ENCODE measurements at places on chromosomes 1 and 21.

DNA sequence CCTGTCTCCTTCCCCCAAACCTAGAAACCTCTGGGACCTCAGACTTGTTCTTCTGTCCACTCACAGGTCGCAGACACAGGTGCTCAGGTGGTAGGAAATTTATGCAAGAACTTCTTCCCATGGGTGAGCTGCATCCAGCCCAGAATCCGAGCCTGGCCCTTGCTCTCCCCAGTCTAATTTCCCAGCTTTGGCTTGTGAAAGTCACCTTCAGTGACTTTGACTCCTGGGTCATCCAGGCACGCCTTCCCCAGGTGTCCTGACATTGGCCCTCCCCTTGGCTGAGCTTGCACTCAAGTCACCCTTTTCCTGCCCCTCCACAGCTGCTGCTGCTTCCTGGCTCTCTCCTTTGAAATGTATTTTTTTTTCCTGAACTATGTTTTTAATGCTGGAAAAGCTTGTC is 6.6 kb downstream of the IPO13 start:
- no peak for DNase-seq

GRCh38 chr1:160307118-160307791 is 22.3 kb upstream of the PEX19 start:
- DNase-seq: peak; percentile 78

- DNase-seq: no peak
These were observed 107.9 kb downstream of the S1PR1 start for GRCh38 chr1:101344745-101345144.

- DNase-seq: no peak
These were observed 18.7 kb upstream of the TRAF3IP3 start for GRCh38 chr1:209737118-209737505.

GRCh38 chr1:27603309-27603680 is 649 bp downstream of the AHDC1 start:
- DNase-seq: peak; percentile 85

DNA sequence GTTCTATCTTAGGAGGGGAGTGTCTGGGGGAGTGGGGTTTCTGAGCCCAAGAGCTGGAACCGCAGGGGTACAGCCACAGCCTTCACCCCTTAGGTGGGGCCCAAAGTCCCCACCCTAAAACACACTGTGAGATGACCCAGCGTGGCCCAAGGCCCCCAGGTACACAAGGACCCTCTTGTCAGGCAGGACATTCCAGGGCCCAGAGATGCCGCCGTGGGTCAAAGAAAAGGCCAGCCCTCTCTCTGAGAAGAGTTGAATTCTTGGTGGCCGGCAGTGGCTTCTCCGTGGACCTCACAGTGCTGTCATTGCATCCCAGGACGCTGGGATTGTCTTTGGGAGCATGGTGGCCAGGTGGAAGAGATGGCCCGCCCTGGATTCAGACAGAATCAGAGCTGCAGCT is 176.3 kb upstream of the C1orf174 start:
- DNase-seq: peak; percentile 17

- DNase-seq: no peak
These were observed 137.4 kb downstream of the SYT2 start for GRCh38 chr1:202572867-202573266.

DNA sequence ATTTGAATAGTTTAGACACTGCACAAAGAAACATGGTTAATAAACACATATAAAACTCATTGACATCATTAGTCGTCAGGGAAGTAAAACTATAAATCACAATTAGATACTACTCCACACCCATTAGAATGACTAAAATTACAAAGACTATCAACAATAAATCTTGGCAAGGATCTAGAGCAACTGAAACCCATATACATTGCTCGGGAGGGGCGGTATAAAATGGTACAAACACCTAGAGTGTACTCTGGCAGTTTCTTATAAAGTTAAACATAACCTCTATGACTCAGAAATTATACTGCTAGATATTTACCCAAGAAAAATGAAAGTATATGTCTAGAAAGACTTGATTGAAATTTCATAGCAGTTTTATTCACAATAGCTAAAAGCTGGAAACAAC is 434.2 kb downstream of the RWDD3 start:
- DNase-seq: no peak

DNA sequence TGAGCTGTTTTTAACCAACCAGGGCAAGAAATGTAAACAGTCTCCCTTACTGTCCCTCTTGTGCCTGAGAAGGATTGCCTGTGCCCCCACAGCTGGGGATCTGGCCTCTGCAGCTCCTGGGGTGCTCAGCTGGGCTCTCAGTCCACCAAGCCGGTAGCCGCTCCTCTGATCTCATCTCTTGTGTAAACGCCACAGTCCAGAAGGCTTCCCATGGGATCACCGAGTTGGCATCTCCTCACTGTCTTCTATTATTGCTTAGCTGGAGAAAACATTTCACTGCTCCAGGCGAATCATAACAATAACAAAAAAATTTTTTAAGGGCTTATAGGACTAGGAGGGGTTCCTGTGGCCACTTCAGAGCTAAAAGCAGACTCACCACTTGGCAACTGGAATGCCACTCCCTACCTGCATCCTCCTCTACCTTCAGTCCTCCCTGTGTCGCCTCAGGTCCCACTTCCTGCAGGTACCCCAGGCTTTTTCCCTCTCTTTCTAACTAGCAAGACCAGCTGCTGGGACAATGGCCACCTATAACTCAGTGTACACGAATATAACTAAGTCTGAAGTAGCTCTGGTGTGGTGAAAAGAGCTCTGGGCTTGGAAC is 75.8 kb downstream of the ATP1A1 start:
- DNase-seq: no peak

DNA sequence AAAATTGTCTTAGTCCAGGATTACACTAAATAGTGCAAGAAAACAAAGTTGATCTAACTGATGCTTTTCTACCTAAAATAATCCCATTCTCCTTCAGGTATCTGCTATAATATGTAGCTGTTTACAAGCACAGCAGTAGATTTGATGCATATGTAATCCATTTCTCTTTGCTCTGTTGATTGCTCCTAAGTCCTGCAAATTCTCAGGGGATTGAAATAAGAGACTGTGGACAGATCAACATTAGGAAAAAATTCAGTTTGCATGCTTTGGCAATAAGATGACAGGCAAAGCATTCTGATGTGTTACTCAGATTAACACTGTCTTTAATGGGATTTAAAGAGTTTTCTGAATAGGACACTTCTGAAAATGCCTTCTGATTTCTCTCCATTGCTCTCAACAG is 34.7 kb downstream of the RNF11 start:
- DNase-seq: no peak

GRCh38 chr1:28663871-28664470 is 4.6 kb upstream of the GMEB1 start:
- peak; percentile 29 for DNase-seq

- no peak for DNase-seq
These were observed 49.1 kb downstream of the ERI3 start for GRCh38 chr1:44305962-44306422.

DNA sequence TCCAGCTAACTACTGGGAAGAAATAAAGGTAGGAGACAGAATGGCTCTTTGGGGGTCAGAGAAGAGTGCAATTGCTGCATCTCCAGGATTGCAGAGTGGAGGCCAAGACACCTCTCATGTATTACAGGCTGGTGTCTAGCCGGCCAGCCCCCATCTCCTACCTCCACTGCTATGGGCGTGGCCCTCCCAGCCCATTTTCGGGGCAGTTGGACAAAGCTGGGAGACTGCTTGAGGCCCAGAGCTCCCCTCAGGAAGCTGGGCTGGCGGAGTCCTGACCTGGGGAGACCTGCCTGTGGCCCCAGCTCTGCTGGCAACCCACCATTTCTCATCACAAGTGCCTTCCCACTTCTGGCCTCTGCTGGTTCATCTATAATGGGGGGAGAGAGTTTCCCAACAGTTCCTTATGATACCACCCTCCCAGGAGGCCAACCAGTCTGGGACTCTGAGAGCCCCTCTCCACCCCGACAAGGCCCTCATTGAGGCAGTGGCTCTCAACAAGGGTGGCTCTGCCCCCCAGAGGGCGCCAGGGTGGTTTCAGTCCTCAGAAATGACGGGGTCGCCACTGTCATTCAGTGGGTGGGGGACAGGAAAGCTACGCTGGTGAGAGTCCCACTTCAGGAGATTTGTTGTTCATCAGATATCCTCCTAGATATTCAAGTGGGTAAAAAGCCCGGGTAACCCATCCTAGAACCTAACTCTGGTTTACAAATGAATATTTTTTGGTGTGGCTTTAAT is 11.5 kb downstream of the RAP1GAP start:
- peak; percentile 68 for DNase-seq

DNA sequence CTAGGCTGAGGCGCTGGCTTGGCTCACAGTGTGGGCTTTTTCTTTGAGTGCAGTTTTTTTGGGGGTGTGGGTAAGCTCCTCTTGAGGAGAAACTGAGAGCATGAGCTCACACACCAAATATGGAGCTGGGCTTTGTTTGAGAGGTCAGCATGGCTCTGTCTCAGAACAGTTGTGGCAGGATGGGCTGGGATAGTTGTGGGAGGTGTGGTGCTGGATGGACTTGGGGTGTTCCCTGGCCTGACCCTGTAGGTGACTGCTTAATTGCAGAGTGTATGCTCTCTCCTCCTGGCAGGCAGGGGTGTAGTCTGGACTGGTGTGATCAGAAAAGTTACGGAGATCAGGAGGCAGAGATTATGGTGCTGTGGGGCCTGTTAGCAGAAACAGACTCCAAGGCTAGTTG is 64.3 kb upstream of the PGBD5 start:
- DNase-seq: no peak

DNA sequence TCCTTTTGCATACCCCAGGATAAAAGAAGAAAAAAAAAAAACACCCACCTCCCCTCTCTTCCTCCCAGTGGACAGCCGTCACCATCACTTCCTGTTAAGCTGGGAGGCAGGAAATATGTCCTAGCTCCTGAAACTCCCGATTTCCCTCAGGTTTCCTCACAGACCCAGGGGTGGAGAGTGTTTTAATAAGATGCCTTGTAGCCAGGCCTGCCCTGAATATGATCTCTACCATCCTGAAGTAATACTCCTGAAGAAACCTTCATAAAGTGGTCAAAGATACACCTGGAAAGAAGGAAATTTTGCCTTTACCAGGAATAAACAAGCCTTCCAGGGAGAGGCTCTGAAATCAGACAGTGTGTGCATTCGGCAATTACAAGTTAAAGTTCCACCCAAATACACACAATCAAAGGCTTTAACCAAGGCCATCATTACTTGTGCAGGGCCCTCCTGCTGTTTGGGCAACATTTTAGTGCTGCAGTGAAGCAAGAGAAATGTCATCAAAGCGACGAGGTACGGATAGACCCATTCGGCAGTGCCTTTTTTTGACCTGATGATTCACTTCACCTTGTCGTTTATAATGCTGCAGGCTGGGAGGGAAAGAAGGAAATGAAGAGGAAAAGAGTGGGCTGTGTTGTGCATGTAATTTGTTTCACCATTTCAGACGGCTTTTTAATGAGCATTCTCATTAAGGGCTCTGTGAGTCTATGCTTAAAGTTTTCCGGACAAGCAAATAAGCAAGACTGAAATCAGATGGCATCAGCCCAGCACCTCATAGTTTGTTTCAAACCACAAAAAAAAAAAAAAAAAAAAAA is 41.0 kb upstream of the RASAL2 start:
- no peak for DNase-seq

GRCh38 chr1:164622068-164622845 is 63.3 kb downstream of the PBX1 start:
- no peak for DNase-seq

- no peak for DNase-seq
These were observed 13.5 kb downstream of the TRAF3IP3 start for GRCh38 chr1:209769171-209769904.

DNA sequence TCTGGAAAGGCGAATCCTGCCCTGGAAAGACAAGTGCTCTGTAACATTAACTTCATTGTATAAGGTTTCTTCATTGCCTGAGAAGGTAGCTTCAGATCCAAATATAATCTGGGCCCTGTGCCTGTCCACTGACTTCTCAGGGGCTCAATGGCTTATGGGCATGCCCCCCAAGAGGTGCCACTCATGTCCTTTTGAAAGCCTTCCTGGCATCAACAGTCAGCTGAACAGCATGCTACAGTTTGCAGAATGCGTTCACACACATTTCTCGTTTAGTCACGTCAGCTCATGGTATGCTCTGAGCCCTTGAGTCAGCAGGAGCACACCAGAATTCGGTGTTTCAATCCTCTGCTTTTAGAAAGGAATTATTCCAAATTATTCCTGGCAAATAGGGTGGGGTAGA is 23.8 kb downstream of the TMCC2 start:
- no peak for DNase-seq

DNA sequence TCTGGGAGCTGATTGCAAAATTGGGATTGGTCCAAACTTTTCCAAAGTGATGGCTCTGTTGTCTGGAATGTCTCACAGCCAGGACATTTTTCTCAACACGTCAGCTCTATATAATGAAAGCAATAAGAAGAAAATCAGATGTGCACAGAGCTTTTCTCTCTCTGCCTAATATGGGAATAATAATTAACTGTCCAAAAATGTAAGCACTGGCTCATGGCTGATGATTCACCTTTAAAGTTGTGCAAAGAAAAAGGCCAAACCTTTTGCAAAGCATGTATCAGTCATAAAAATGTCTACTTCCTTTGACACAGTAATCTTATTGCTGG is 30.4 kb downstream of the ZNF281 start:
- no peak for DNase-seq

GRCh38 chr1:164885311-164885710 is 326.3 kb downstream of the PBX1 start:
- no peak for DNase-seq

DNA sequence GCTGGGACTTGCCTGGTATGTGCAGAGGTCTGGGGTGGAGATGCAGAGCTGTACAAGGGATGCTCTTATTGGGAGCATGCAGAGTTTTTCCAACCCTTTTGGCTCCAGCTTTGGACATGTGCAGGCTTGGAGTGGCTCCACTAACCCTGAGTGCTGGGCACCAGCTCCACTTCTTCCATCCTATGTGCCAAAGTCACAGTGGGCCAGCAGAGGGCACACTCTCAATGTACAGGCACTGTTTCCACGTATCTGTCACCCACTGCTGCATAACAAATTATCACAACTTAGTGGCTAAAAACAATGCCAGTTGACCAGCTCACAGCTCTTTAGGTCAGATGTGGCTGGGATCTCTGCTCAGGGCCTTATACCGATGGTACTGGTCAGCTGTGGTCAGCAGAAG is 631.8 kb downstream of the AJAP1 start:
- no peak for DNase-seq

- DNase-seq: peak; percentile 87
These were observed 1.0 kb downstream of the MARCKSL1 start for GRCh38 chr1:32334864-32335534.

- DNase-seq: no peak
These were observed 192.7 kb upstream of the NFIA start for GRCh38 chr1:60889709-60890108.

Data from H7 (cell line).